Mesangial cell (primary cell): ENCODE measurements at places on chromosomes 1 and 21. TPM values are rescaled to one million over a fixed set of nuclear protein-coding genes. Genes with fewer than 3 reads are reported as not detected.

The ST7L gene
- total RNA-seq = 12.3 and 14.3 TPM in 2 replicates

The FBXO2 gene
- total RNA-seq = 1.1 and 4.4 TPM in 2 replicates

The TNFRSF4 gene
- total RNA-seq = 1.8 and 3.4 TPM in 2 replicates

The MROH9 gene
- total RNA-seq = not detected in 2 replicates

The RGS1 gene
- total RNA-seq = not detected in 2 replicates

The CLDN8 gene
- not detected in 2 replicates for total RNA-seq

The APCS gene
- total RNA-seq = not detected in 2 replicates

The SLC35E2B gene
- total RNA-seq = 11.7 and 46.5 TPM in 2 replicates

The HSF2BP gene
- 1.1 and 1.3 TPM in 2 replicates for total RNA-seq

The TSPAN2 gene
- total RNA-seq = 2.7 and 6.5 TPM in 2 replicates

The RGS8 gene
- not detected in 2 replicates for total RNA-seq

The MTARC1 gene
- 4.2 and 5.2 TPM in 2 replicates for total RNA-seq

The KCNAB2 gene
- 0.33 and 8.1 TPM in 2 replicates for total RNA-seq

The CLEC20A gene
- 0.13 and 0.33 TPM in 2 replicates for total RNA-seq

The NID1 gene
- total RNA-seq = 43.7 and 59.7 TPM in 2 replicates

The NEK2 gene
- total RNA-seq = 1.3 and 35.8 TPM in 2 replicates
